Aorta (tissue), 5 donors: ENCODE measurements at places on chromosomes 13 and 19. TPM values are rescaled to one million over a fixed set of nuclear protein-coding genes. Genes with fewer than 3 reads are reported as not detected.

DNA sequence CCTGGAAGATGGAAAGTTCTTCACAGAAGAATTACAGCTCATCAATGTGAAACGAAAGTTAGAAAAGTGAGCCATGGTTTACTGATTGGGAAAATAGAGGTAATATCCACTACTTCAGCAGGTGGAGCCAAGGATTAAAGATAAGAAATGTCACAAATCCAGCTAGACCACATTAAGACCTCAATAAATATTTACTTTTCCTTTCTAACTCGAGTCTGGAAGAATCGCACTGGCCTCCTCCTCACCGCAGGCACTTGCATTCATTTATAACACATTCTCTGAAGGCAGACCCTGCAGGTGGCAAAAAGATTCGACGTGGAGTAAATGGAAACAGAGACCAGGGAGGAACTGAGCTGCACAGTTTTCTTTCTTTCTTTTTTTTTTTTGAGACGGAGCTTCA lies 7.4 kb downstream of the SLC35E1 start:
- no peaks in the 10 kb centered on the region for H3K4me1 ChIP-seq
- H3K27me3 ChIP-seq = no peaks in the 10 kb centered on the region
- no peak overlapping the region for H3K4me3 ChIP-seq
- H3K36me3 ChIP-seq = peaks cover 2% of the 10 kb centered on the region
- H3K27ac ChIP-seq = no peak overlapping the region

PSG11 gene
- not detected for total RNA-seq

DNA sequence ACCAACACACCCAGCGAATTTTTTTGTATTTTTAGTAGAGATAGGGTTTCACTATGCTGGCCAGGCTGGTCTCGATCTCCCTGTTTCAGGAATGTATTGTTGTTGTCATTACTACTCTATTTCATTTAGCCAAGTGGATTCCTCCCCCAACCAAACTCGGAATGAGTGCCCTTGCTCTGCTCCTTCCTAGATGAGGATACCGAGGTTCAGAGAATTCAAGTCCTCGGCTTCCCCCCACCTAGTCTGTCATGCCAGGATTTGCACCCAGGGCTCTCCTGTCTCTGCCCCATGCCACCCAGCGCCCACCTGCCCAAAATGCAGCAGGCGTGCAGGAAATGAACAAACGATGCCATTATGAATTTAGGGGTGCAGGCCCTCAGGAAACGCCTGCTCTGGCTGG lies 3.5 kb upstream of the SPACA4 start:
- H3K4me1 ChIP-seq = no peaks in the 10 kb centered on the region
- H3K27me3 ChIP-seq = no peaks in the 10 kb centered on the region
- no peak overlapping the region for H3K4me3 ChIP-seq
- H3K27ac ChIP-seq = no peak overlapping the region
- H3K36me3 ChIP-seq = no peaks in the 10 kb centered on the region

YJEFN3 gene
- total RNA-seq = 3.8 TPM

GRCh38 chr13:22592515-22592914 lies 588.3 kb upstream of the SGCG start:
- no peak for DNase-seq
- H3K4me1 ChIP-seq = no peaks in the 10 kb centered on the region
- H3K27ac ChIP-seq = no peak overlapping the region
- H3K36me3 ChIP-seq = no peaks in the 10 kb centered on the region

- no peaks in the 10 kb centered on the region for H3K36me3 ChIP-seq
- H3K4me3 ChIP-seq = no peak overlapping the region
Observed at GRCh38 chr13:42152495-42152894, 104.0 kb downstream of the DGKH start.

DNA sequence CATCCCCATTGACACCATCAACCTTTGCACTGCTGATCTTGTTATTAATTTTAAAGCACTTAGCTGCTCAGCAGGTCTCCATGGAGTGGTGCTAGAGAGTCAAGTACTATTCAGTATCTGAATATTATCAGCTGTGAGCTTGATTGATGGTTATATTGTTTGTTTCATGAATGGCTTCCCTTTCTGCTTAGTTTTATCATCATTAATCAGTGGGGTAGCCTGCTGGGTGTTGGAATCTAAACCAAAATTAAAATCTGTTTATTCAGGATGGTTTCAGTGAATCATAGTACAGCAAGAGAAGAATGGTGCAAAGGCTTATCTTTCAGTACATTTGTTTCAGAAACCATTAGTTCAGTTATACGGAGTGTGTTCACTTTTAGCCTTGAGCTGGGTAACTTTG lies 42.5 kb upstream of the SCEL start:
- H3K27ac ChIP-seq = no peak overlapping the region
- no peaks in the 10 kb centered on the region for H3K36me3 ChIP-seq
- no peak for DNase-seq
- no peaks in the 10 kb centered on the region for H3K27me3 ChIP-seq
- no peak overlapping the region for H3K4me3 ChIP-seq
- H3K4me1 ChIP-seq = no peaks in the 10 kb centered on the region
